ENCODE measurements at places on chromosomes 5 and 9. TPM values are rescaled to one million over a fixed set of nuclear protein-coding genes. Genes with fewer than 3 reads are reported as not detected.

- peaks cover 5% of the 10 kb centered on the region for H3K27me3 ChIP-seq
- H3K4me1 ChIP-seq = no peaks in the 10 kb centered on the region
- H3K36me3 ChIP-seq = no peaks in the 10 kb centered on the region
- no peak overlapping the region for H3K4me3 ChIP-seq
- no peak for DNase-seq
- no peak overlapping the region for H3K27ac ChIP-seq
These were observed 99.4 kb downstream of the TMEM174 start for GRCh38 chr5:73272351-73272750.

- no peak for DNase-seq
- no peaks in the 10 kb centered on the region for H3K27me3 ChIP-seq
- no peak overlapping the region for H3K27ac ChIP-seq
- no peaks in the 10 kb centered on the region for H3K36me3 ChIP-seq
These were observed 4.4 kb upstream of the TMEM268 start for GRCh38 chr9:114606597-114607207.

DNA sequence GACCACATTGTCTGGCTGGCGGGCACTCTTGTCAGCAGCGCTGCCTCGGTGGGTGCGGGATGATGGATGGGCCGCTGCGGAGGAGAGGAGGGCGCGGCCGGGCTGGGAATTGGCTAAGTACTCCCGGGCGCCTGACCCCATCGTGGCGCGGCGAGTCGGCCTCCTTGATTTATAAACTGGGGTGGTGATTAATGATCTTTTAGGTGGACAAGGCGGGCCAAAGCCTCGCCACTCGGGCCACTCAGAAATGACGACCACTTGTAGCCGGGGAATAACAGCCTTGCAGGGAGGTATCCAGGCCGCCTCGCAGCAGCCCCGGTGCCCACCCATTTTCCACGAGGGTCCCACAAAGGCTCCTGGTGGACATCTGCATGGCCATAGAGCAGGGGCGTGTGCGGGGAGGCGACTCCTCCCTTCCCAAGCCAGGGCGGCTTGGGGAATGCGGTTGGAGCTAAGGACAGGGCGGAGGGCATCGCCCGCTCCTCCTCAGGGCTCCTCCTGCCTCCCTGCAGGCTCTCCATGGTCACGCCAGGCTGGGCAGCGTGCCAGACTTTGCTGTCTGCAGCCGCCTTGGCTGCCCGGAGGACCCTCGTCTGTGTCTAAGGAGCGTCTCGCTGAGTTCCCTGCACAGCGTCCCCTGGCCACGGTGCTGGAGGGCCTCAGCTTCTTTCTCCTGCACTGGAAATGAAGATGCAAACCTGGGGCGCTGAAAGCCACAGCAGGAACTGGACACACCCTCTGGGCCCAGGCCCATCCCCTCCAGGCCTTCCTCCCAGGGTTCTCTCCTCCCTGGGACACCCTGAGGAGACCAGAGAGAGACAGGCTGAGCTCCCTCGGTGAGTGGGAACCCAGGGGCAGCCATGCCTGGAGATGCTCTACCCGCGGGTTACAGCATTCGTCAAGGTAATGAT is 287.4 kb upstream of the IRX4 start:
- H3K36me3 ChIP-seq = no peaks in the 10 kb centered on the region
- no peak overlapping the region for H3K27ac ChIP-seq
- H3K27me3 ChIP-seq = no peaks in the 10 kb centered on the region
- DNase-seq = no peak
- no peaks in the 10 kb centered on the region for H3K4me1 ChIP-seq
- H3K4me3 ChIP-seq = no peak overlapping the region

GRCh38 chr5:150781706-150782614 is 3.4 kb downstream of the SMIM3 start:
- no peaks in the 10 kb centered on the region for H3K27me3 ChIP-seq
- no peaks in the 10 kb centered on the region for H3K36me3 ChIP-seq
- DNase-seq = no peak

GRCh38 chr5:127925916-127926315 is 157.7 kb upstream of the SLC12A2 start:
- no peak overlapping the region for H3K4me3 ChIP-seq
- DNase-seq = no peak
- no peaks in the 10 kb centered on the region for H3K36me3 ChIP-seq
- H3K27me3 ChIP-seq = no peaks in the 10 kb centered on the region
- H3K4me1 ChIP-seq = no peaks in the 10 kb centered on the region

The ADAMTSL1 gene
- polyA plus RNA-seq = not detected

DNA sequence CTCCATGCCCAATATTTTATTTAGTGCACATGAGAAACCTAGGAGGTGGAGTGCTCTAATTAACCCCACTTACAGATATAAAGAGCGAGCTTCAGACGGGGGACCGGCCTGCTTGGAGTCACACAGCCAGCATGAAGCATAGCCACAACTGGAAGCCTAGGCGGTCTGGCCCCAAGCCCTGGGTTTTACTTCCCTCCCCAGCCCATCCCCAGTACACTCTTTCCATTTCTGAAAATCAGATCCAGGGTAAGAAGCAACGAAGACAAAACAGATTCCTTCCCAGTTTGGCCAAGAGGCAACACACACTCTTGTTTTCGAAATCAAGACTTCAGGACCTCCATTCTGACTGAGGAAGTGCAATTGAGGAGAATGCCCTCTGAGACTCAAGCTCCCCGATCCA is 27.1 kb downstream of the KCNMB1 start:
- H3K4me1 ChIP-seq = no peaks in the 10 kb centered on the region
- no peak overlapping the region for H3K4me3 ChIP-seq
- H3K27me3 ChIP-seq = no peaks in the 10 kb centered on the region
- no peak for DNase-seq
- no peak overlapping the region for H3K27ac ChIP-seq

DNA sequence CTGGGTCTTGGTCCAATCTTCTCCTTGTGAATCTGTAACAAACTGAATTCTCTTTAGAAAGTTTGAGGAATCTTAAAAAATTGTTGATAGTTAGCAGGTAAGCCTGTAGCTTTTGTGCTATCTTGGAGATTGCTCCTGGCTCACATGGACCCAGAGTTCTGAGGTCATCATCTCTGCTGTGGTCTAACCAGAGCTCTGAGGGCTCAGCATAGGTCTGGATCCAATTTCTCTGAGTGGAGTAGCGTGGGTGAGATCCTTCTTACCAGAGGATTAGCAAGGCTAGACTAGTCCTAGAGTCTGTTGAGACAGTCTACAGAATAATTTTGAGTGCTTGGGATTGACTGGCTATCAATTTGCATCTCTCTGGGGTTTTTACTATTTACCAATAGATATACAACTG is 60.5 kb upstream of the IL6ST start:
- no peaks in the 10 kb centered on the region for H3K27me3 ChIP-seq
- no peaks in the 10 kb centered on the region for H3K36me3 ChIP-seq
- H3K27ac ChIP-seq = peak overlapping the region; percentile 60
- DNase-seq = no peak
- no peak overlapping the region for H3K4me3 ChIP-seq

GRCh38 chr5:56232538-56232937 is 592 bp downstream of the ANKRD55 start:
- no peaks in the 10 kb centered on the region for H3K36me3 ChIP-seq
- H3K27ac ChIP-seq = no peak overlapping the region
- no peak for DNase-seq
- no peak overlapping the region for H3K4me3 ChIP-seq
- no peaks in the 10 kb centered on the region for H3K4me1 ChIP-seq

The LRRC19 gene
- not detected for polyA plus RNA-seq

The NR2F1 gene
- polyA plus RNA-seq = not detected

The MAMDC4 gene
- polyA plus RNA-seq = not detected

The SPATA31A3 gene
- not detected for polyA plus RNA-seq

DNA sequence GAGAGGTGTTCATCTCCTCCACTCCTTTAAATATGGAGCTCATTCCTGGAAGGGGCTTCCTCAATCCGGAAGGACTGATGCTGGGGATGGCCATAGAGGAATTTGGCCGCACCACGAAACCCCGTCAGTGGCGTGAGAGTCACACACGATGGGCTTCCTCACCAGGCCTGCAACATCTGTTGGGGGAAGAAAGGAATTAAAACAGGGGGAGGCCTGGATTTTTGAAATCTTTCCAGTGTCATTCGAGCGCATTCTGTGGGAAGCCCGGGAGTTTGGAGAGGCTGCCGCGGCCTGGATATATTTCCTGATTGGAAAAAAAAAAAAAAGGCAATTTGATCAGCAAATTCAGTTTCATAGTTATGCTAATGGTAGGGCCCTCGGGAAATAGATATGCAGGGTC is 76.3 kb upstream of the ORM1 start:
- H3K36me3 ChIP-seq = no peaks in the 10 kb centered on the region
- no peak overlapping the region for H3K4me3 ChIP-seq
- no peaks in the 10 kb centered on the region for H3K27me3 ChIP-seq
- no peaks in the 10 kb centered on the region for H3K4me1 ChIP-seq
- DNase-seq = no peak
- no peak overlapping the region for H3K27ac ChIP-seq

DNA sequence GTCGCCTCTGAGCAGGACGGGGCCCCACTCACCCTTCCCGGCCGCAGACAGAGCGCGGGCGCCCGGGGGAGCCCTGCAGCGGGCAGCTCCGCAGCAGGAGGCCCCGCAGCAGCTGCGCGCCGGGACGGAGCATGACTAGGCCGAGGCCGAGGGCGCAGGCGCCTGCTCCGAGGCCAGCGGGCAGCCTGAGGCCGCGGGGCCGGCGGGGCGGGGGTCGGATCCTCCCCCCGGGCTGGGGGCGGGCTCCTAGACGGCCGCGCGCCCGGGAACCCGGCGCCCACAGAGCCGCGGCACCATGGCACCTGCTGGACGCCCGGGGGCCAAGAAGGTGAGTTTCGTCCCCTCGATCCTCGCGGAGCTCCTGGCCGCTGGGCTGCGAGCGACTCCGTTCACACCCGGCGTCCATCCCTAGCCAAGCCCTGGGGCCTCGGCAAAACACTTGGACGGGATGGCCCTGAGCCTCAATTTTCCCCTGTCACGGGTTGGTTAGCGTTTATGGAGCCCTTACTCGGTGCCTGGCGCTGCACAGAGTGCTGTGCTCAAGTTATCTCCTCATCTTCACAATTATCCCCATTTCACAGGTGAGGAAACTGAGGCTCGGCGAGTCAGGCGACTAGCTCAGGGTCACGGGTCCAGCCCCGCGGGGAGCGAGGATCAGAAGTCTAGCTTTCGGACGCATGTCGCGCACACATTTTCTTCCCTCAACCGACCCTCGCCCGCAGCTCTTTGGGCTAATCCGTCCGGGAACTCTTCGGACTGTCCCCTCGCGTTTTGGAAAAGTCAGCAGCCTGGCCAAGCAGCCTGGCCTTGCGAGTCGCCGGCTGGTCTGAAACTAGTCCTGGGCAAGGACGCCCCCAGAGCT is at the start of the genes BHMT2 and DMGDH:
Gene BHMT2, plus strand, starts transcription at position 280 of the 862 bp plus-strand sequence. Its CDS starts 16 bp downstream, at position 296.
Gene DMGDH, minus strand, starts transcription at position 187 of the 862 bp plus-strand sequence. Its CDS starts 54 bp downstream, at position 133.
- DNase-seq = no peak
- no peaks in the 10 kb centered on the region for H3K4me1 ChIP-seq
- no peak within 1 kb of the TSS for H3K4me3 ChIP-seq
- H3K27me3 ChIP-seq = no peaks in the 10 kb centered on the region
- no peaks in the 10 kb centered on the region for H3K36me3 ChIP-seq

- no peak overlapping the region for H3K4me3 ChIP-seq
- H3K36me3 ChIP-seq = no peaks in the 10 kb centered on the region
- DNase-seq = no peak
- peaks cover 6% of the 10 kb centered on the region for H3K4me1 ChIP-seq
- H3K27me3 ChIP-seq = no peaks in the 10 kb centered on the region
- no peak overlapping the region for H3K27ac ChIP-seq
These were observed 1.5 kb downstream of the SV2C start for GRCh38 chr5:76084496-76085242.

DNA sequence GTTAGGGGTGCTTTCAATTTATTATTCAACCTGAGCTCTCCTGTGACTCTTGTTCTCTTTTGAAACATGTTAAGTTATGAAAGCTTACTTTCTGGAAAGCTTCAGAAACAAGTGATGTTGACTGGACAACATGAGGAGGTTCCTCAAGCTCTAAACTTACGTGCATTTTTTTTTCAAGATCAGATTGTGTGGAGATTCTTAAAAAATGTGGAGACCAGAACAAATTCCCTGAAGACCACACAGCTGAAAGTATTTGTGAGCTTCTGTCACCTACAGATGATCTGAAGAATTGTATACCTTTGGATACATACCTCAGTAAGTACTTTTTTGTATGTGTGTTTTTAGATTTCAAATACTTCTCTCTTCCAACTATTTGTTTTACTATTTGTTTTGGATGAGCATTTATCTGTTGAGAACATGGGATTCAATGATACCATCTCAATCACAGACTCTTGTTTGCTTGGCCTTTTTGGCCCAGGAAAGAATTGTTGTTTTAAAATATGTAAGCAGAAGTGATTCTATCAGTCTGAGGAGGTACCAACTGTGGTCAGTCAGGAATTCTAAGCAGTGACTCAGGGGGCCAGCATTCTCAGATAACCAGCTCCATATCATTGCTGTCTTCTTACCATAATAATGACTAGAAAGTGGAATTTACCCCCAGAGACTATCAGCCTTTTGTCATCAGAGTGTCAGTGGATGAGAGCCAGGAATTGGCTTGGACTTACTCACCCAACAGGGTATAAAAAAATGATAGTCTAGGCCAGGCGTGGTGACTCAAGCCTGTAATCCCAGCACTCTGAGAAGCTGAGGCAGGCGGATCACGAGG is 34.4 kb upstream of the GLIPR2 start:
- DNase-seq = no peak
- H3K4me1 ChIP-seq = peaks cover 5% of the 10 kb centered on the region
- no peaks in the 10 kb centered on the region for H3K36me3 ChIP-seq
- H3K4me3 ChIP-seq = no peak overlapping the region
- no peak overlapping the region for H3K27ac ChIP-seq

The NFIB gene
- polyA plus RNA-seq = not detected

Measured in naive thymus-derived CD4-positive, alpha-beta T cell (primary cell).